ENCODE measurements at places on chromosomes 4 and X.

GRCh38 chrX:45261005-45261404 is 60.3 kb upstream of the DIPK2B start:
- no peak for DNase-seq

DNA sequence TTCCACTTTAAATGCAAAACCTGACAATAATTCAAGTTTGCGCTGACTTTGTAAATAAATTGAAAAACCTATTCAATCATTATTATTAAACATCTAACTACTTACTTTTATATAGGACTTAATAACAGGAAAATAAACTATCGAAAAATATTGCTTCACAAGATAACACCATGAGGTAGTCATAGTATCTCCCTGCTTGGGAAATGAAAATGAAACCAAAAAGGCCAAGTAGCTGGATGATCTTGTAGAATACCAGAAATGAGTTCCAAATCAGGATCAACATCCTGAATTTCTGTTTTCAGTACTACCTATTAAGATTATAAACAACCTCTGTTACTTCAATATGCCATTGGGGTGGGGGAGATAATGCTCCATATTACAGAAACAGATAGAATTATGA is 58.9 kb downstream of the CHIC2 start:
- no peak for DNase-seq

DNA sequence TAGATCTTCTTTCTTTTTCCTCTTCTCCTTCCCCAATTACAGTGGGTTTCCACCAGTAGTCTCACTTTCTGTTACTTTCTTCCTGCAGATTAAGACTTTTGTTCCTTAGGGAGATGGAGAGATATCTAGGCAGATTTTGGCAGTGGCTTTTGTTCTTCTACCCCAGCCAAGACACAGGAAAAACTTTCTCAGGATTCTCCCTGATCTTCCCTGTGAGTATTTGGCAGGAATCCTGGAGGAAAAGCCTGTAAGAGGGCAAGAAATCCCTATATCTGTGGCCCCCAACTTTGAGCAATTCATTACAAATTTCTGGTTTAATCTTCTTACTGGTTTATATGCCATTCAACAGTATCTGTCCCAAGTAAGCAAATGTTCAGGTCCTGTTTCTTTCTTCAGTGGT is 21.9 kb downstream of the SLC9A7 start:
- DNase-seq: no peak

DNA sequence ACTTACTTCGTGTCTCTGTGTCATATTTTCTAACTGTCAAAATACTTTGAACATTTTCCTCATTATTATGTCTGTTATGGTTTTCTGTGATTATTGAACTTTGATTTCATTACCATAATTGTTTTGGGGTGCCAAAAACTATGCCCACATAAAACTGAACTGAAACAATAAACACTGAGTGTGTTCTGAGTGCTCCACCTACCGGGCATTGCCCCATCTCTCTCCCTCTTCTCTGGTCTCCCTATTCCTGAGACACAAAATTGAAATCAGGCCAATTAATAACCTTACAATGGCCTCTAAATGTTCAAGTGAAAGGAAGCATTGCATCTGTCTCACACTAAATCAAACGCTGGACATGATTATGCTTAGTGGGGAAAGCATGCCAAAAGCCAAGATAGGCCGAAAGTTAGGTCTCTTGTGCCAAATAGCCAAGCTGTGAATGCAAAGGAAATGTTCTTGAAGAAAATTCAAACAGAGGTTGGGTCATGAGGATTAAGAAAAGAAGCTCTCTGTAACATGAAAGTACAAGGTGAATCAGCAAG is 972.3 kb downstream of the PCDH7 start:
- no peak for DNase-seq

- DNase-seq: no peak
Observed at GRCh38 chrX:31808357-31808756, 736.5 kb upstream of the FTHL17 start.

- DNase-seq: no peak
Observed at GRCh38 chr4:48526406-48526805, 36.4 kb downstream of the ZAR1 start.

- DNase-seq: no peak
Observed at GRCh38 chr4:7235030-7235380, 42.7 kb downstream of the SORCS2 start.

DNA sequence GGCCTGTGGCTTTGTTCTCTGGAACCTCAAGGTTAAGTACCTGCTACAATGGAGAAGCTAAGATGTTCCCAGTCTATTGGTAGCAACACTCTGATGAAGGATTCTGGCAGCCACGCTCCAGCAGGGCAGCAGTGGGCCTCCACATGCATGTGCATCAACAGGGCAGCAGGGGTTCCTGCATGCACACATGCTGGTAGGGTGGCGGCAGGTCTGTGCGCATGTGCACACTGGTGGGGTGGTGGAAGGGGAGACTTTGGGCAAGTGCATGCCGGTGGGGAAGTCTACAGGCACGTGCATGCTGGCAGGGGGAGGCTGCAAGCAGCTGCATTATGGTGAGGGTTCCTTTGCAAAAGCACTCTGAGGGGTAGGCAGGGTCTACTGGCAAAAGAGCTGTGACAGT is 160.7 kb downstream of the NKX6-1 start:
- DNase-seq: no peak

DNA sequence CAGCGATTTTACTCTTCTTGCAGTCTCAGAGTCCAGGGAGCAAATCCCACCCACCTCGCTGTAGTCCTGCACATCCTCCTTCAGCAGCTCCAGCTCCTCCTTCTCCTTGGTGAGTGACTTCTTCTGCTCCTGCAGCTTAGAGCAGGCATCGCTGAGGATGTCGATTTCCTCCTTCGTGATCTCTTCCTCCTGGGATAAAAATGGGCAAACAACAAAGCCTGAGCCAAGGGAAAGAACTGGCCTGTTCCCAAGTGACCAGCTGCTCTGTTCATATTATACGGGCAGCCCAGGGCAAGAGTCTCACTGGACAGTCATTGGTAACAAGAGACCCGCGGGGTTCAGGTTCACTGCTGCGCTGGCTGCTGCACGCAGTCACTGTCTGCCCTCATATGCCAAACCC is 26.2 kb downstream of the FGFR3 start:
- no peak for DNase-seq

- DNase-seq: no peak
Observed at GRCh38 chrX:124954402-124954801, 365.3 kb upstream of the TEX13C start.

DNA sequence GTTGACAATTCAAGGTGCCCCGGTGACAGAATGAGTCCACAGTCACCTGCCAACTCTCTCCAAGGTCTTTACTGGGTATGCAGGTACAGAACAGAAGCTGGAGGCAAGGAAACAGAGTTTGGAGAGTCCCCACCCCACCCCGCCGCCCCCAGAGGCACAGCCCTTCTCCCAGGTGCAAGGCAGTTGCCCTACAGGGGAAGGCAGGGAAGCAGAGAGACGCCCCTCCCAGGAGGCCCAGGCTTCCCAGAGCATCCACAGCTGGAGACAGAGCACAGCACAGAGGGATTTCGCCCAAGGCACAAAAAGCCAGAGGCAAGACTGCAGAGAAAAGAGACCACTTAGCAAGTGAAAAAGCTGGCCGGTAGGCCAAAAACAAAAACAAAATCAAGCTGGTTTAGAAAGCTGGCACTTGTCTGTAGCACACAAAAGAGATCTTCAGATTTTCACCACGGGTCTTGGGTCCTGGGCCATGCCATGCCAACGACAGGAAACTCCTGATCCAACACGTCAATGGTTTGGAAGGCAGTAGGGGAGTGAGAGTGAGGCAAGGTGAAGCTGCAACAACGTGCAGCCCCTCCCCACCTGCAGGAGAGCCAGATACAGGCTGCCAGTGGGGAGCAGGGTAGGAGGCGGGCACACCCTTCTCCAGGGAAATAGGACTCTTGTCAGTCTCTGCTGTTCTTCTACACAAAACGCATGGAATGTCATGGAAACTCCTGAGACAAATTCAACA is 113.3 kb downstream of the AFAP1 start:
- DNase-seq: no peak

DNA sequence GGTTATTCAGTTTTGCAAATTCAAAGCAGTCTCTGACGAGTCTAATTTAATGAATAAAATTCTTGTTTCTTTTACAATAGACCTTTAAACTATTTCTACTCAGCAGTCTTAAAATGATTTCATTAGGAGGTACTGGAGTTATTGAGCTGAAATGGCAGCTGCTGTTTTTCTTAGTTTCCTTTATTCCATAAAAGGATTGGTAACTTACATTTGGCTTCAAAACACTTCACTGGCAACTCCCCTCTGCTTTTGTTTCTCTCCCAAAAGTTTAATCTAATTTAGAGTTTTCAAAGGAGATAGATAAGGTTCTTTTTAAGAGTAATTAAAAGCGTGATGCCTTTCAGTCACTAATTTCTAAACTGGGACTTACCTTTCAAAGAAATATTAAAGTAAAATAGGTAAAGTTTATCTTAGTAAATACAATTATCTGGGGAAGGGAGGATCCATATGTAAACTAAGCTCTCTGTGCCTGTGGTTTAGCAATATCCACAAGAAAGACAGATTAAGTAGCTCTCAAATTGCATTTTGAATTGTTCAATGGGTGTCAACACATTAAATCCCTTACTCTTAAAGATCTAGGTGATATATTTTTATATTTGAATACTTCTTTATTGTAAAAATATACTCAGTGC is 17.1 kb upstream of the PCDH10 start:
- no peak for DNase-seq

DNA sequence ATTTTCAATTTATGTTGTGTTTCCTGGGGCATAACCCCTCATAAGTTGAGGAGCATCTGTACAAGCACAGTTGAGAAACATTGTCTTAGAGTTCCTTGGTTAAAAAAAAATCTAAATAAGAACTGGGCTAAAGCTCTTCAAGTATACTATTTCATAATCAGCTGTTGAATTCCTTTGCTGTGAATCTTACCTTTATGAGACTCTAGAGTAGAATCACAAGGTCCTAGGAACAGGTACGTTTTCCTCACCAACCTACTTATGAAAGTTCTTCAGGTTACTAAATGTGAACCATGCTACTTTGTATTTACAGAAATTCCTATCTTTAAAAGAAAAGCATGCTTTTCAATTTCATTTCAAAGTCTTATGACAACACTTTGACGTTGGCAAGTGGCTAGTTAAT is 20.9 kb upstream of the SOD3 start:
- DNase-seq: no peak

- DNase-seq: no peak
Observed at GRCh38 chr4:76800902-76801301, 97.0 kb downstream of the SOWAHB start.

DNA sequence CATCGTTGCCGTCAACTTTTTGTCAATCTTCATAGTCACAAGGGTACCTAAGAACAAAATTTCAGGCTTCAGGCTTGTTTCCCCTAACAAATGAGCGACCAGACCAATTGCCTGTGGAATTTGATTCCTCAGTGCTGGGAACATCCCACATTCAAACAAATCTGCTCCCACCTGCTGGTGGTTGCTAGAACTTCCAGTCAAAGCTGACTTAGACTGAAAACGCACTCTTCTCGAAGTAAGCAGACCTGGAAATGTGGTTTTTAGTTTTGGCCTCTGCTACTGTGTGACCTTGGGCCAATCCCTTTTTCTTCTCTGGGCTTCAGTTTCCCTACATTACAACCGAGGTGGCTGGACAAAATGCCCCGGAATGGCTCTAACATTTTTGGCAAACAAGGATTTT is 1.8 kb upstream of the GABRQ start:
- DNase-seq: no peak

- no peak for DNase-seq
Observed at GRCh38 chrX:108167211-108167872, 75.8 kb downstream of the ATG4A start.

DNA sequence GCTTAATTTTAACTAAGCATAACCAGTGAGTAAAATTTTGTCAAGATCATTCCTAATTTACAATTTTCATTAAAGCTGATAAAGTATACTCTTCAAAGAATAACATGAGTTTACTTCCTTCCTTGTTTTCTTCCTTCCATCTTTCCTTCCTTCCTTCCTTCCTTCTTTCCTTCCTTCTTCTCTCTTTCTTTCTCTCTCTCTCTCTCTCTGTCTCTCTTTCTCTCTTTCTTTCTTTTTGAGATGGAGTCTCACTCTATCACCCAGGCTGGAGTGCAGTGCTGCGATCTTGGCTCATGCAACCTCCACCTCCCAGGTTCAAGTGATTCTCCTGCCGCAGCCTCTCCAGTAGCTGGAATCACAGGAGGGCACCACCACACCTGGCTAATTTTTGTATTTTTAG is 42.7 kb upstream of the PTPN13 start:
- DNase-seq: no peak

- no peak for DNase-seq
Observed at GRCh38 chr4:94420356-94420755, 31.4 kb upstream of the PDLIM5 start.

- DNase-seq: no peak
Observed at GRCh38 chrX:96997196-96997595, 113.5 kb downstream of the RPA4 start.

- DNase-seq: peak; percentile 59
Observed at GRCh38 chrX:1427756-1428155, 25.0 kb downstream of the ASMTL start.

- no peak for DNase-seq
Observed at GRCh38 chr4:68447201-68447600, at the start of gene TMPRSS11E. Gene TMPRSS11E (plus strand): TSS chr4:68447463. CDS start chr4:68447513, 50 bp downstream.

DNA sequence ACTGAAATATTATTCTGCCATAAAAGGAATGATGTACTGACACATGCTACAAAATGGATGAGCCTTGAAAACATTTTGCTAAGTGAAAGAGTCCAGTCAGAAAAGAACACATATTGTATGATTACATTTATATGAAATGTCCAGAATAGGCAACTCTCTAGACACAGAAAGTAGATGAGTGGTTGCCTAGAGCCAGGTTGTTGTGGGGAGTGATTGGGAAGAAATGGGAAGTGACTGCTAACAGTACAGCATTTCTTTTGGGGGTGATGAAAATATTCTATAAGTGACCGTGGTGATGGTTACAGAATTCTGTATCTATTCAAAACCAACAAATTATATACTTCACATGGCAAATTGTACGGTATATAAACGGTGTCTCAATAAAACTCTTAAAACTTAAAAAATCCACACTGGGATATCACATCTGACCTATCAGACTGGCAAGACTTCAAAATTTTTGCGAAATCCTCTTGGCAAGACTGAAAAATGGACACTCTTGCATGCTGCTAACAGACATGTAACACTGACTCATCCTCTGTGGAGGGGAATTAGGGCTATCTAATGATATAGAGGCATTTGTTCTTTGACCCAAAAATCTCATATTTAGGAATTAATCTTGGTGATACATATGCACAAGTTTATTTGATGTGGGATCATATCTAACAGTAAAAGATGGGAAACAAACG is 71.8 kb downstream of the FAM13A start:
- no peak for DNase-seq
